ENCODE measurements at places on chromosomes 12 and 14. TPM values are rescaled to one million over a fixed set of nuclear protein-coding genes. Genes with fewer than 3 reads are reported as not detected.
A peak's percentile ranks its signal among the peaks of the same experiment; 100 is the strongest.

GRCh38 chr14:28966416-28967233 is 200.0 kb downstream of the FOXG1 start:
- H3K4me1 ChIP-seq: no peaks in the 10 kb centered on the region
- no peak overlapping the region for H3K27ac ChIP-seq
- no peaks in the 10 kb centered on the region for H3K27me3 ChIP-seq
- H3K36me3 ChIP-seq: no peaks in the 10 kb centered on the region
- DNase-seq: no peak
- H3K4me3 ChIP-seq: no peak overlapping the region

DNA sequence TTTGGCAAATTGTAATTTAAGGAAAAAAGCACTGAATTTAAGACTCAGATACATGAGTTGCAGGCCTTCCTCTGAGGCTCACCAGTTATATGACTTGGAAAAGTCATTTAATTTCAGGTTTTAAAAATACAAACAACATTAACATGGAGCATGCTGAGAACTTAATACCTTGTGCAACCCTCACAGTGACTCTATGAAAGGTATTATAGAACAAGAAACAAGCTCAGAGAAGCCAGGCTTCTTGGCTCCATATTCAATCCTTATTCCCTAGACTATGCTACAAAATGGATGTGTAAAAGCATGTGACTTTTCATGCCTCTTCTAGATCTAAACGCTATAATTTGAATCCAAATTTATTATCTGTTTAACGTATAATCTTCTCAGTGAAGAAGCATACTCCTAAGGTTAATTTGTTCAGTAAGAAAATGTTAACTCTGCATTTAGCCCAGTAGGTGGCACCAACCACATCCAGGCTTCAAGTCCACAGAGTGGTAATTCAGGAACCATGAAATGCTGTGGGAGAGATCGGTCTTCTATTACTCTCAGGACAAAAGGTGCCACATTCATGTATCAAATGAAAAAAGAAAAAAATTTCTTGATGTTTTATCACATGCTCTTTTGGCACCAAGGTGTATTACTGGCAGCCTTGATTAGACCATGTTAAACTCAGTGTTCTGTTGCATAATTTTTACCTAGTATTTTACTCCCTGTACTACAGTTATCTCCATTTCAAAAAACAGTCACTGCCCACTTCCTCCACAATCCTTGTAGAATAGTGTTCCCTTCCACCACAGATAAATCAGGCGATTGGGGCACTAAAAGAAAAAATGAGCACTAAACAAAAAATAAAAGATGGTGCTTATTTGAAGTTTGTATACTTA is 9.3 kb downstream of the CCDC196 start:
- H3K27ac ChIP-seq: no peak overlapping the region
- H3K27me3 ChIP-seq: no peaks in the 10 kb centered on the region
- no peaks in the 10 kb centered on the region for H3K36me3 ChIP-seq
- peaks cover 19% of the 10 kb centered on the region for H3K4me1 ChIP-seq
- DNase-seq: peak; percentile 56
- no peak overlapping the region for H3K4me3 ChIP-seq

Gene NTS
- total RNA-seq: not detected

Gene TMEM233
- total RNA-seq: not detected

Gene CD4
- total RNA-seq: 161 TPM

Gene MDP1
- 13.6 TPM for total RNA-seq
